ENCODE measurements at places on chromosomes 16 and 17.

DNA sequence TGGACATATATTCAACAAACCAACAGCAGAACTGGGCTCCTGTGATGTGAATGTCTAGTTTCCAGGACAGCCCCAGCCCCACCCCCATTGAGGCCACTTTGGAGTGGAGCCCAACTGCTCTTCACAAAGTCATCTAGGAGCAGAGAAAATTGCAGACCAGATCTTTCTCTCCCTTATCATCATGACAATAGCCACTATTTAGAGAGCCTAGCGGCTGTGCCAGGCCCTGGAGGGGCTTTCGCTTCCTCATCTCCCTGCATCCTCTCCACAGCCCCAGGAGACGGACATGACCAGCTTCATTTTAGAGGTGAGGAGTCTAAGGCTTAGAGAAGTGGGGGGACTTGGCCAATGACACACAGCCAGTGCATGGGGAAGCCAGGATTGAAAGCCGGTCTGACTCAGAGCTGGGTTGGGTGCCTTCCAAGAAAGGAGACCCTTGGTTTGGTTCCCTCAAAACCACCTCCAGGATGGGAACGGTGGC lies 1.4 kb downstream of the PRSS8 start:
- DNase-seq, result peak; percentile 72

DNA sequence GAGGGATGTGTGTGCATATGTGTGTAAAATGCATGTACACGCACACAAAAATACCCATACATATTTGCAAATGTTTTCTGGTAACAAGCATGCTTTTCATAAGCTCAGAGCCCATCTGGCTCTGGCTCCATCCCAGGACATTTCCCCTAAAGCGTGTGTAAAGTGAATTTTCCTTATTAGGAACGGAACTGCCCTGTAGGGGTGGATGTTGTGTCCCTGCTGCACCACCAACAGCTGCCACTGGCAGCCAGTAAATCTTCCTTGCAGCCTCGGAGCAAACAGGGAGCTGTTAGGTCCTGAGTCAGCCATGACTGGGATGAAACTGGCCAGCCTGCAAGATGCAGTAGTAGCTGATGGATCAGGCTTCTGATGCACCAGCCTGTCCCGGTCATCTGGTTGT lies 393.5 kb downstream of the UTP18 start:
- peak; percentile 16 for DNase-seq

- no peak for DNase-seq
Observed at GRCh38 chr16:87974178-87974577, 22.9 kb downstream of the BANP start.

- peak; percentile 55 for DNase-seq
Observed at GRCh38 chr17:14926526-14927122, 338.5 kb downstream of the PMP22 start.

DNA sequence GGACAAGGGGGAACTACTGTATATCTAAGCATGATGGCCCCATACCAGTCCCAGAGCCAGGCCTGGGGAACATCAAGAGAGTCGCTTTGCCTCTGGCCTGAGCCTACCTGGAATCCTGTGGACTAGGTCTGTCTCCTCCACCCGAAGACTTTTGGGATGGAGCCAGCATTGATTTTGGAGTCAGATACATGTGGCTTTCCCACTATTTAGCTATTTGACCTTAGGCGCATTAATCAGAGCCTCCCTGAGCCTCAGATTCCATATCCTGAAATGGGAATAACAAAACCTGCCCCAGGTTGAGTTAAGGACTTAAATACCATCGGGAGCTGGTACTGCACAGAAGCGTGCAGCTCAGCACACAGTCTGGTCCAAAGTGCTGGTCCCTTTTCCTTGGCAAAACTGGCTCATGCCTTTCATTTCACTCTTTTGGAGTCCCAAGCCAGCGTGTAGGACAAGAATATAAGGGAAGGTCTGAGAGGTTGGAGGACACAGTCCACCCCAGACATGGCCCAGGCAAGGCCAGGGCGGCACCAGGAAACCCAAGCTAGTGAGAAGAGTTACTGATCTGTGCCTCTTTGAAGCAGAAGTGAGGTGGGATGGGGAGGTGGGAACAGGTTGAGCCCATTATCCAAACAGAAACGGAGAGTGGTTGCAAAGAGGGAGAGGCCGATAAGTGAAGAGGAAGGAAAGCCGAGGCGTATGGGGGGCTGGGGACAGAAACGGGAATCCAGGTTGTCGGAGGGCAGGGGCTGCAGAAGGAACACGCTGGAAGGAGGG lies 986 bp downstream of the FA2H start:
- DNase-seq, result no peak

DNA sequence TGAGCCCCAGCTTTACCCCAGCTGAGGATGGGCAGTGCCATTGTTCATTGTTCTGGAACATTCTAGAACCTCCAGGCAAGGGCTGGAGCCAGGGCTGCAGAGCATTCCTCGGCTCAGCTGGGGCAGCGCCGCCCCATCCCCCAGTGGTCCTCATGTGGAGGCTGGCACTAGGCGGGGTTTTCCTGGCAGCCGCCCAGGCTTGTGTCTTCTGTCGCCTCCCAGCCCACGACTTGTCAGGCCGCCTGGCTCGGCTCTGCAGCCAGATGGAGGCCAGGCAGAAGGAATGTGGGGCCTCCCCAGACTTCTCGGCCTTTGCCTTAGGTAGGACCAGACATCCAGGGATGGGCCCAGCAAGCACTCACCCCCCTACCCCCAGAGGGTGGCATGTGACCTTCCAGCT lies at the start of gene TMEM95:
Gene TMEM95 (plus strand): TSS at position 104 of the 400 bp plus-strand sequence. CDS start 49 bp downstream, at position 153.
- DNase-seq, result peak; percentile 35

DNA sequence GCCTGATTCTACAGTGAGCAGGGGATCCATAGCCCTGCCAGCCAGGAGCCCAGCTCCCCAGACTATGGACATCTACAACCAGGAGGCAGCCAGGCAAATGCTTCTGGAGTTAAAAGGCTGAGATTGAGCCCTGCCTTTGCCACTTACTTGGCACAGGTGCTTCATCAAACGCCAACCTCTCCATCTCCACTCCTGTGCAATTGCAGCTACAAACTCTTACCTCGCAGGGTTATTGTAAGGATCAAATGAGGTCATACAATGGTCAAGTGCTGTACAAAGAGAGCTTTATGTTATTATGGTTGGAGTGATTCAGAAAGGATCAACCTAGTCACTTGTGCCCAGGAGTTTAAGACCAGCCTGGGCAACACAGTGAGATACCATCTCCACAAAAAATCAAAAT lies 9.8 kb upstream of the MYO18A start:
- DNase-seq, result no peak

DNA sequence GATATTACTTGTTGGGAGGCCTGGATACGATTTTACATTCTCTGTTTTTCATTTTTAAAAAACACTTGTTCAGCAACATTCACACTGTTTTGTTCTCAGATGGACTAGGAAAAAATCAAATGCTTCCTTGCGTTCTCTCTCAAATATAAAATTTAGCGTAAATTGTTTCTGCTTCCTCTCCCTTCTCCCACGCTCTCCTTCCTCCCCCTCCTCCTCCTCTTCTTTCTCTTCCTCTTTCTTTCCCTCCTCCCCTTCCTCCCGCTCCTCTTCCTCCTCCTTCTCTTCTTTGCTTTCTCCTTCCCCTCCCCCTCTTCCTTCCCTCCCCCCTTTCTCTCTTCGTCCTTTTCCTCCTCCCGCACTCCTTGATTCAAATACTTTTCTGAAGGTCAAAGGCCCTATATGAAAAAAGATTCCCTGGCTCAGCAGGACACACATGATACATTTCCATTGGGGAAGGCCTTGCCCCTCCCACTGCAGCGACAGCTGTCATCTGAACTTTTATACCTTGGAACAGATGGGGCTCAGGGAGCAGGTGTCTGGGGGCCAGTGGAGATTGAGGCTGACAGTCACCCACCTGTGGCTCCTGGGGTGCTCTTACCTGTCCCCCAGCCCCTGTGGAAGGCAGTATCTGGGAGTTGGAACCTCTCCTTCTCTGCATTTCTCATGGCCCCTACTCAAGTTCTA lies 99.4 kb upstream of the SDK2 start:
- no peak for DNase-seq

GRCh38 chr16:69922200-69922599 lies 28.9 kb upstream of the CLEC18A start:
- DNase-seq, result no peak

DNA sequence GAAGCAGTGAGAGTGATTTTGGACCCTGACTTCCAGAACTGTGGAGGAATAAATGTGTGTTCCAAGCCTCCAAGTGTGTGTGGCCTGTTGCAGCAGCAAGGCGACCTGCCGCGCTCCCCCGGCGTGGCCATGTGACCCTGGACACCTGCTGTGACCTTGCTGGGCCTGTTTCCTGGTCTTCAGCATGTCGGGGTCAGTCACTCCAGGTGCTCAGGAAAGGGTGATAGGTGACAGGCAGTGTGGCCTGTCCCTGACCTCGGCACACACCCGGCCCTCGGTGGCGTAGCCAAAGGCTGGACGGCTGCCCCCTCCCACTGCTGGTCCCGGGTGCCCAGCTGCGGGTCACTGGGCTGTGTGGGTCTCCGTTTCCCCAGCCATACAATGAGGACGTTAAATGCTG lies 31.8 kb upstream of the ZNF469 start:
- no peak for DNase-seq

GRCh38 chr17:51770027-51770759 lies 388.3 kb downstream of the CA10 start:
- peak; percentile 6 for DNase-seq

GRCh38 chr16:30601966-30602365 lies 8.2 kb downstream of the ZNF689 start:
- no peak for DNase-seq

DNA sequence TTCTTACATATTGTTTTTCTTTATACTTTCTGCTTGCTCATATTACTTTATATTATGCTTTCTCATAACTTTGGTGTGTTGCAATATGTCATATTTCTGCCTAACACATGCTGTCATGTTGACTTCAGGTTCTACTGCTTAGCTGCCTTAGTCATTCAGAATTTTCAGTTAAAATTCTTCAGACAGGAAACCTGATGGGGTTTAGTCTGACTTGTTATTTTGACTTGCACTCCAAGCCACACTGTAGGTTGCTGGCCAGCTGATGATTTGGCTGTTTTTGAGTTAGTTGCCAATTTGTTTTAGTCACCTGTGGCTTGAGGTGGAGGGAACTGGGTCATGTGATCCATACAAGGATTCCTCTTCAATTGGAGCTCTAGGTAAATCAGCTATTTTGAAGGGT lies 315.4 kb downstream of the MAP2K6 start:
- peak; percentile 90 for DNase-seq

GRCh38 chr17:35612924-35613521 lies 25.9 kb downstream of the AP2B1 start:
- peak; percentile 52 for DNase-seq

DNA sequence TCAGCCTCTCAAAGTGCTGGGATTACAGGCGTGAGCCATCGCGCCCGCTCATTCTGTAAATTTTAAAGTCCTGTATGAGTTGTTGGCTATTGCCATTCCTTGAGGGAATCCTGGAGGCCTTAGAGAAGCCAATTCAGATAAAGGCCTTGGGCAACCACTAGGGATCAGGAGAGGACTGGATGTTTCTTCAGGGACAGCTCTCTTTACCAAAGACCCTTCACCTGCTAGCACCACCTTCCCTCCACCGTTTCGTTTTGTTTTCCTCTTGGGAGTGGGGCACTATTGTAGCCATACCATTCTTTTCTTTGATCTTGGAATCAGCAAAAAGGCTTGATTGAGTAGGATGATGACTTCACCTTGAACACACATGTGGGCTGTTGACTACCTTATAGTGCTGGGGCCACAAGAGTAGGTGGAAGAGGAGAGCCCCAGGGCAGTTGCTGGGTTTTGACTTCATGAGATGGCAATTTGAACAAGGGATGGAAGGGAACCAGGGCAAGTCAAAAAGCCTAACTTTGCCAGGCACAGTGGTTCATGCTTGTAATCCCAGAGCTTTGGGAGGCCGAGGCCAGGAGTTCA lies 7.0 kb upstream of the ANKRD40CL start:
- no peak for DNase-seq

- DNase-seq, result no peak
Observed at GRCh38 chr17:3972931-3973330, 8.7 kb upstream of the ATP2A3 start.

GRCh38 chr17:34886831-34887230 lies 74.4 kb downstream of the CCT6B start:
- no peak for DNase-seq

DNA sequence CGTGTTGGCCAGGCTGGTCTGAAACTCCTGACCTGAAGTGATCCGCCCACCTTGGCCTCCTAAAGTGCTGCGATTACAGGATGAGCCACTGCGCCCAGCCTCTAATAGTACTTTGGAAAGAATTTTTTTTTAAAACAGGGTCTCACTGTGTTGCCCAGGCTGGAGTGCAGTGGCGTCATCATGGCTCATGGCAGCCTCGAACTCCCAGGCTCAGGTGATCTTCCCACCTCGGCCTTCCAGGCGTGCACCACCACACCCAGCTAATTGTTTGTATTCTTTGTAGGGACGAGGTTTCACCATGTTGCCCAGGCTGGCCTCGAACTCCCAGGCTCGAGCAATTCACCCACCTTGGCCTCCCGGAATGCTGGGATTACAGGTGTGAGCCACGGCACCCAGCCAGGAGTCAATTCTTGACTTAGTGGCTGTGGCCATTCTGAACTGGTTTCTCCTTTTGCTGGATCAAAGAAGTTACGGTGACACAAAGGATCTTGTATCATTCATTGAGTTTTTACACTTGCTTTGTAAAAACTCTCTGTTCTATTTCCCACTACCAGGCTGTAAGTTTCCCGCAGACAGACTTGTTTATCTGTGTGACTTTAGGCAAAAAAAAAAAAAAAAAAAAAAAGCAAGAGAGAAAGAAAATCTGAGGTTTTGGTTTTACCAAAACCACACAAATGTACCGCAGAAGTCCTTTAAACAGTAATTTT lies 12.7 kb upstream of the COTL1 start:
- DNase-seq, result no peak

- no peak for DNase-seq
Observed at GRCh38 chr17:1231456-1231855, 38.8 kb upstream of the BHLHA9 start.

- peak; percentile 62 for DNase-seq
Observed at GRCh38 chr17:64411999-64412771, 21.5 kb upstream of the PECAM1 start.

- DNase-seq, result peak; percentile 8
Observed at GRCh38 chr16:13708347-13709120, 211.4 kb upstream of the ERCC4 start.

DNA sequence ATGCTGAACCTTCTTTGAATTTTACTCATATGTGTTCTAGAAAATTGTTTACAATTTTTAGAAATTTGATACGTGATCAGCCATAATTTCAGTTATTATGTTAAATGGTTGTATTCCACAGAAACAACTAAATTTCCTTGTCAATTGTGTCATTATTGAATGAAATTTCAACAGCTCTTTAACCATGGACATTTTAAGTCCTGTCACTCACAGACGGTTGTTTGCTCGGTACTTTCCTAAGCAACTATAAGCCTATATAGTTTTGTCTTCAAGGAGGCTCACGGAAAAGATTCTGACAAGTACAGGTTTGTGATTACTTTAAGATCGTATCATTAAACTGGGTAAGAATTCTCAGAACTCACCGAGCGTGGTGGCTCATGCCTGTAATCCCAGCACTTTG lies 31.8 kb downstream of the SLC39A11 start:
- no peak for DNase-seq

DNA sequence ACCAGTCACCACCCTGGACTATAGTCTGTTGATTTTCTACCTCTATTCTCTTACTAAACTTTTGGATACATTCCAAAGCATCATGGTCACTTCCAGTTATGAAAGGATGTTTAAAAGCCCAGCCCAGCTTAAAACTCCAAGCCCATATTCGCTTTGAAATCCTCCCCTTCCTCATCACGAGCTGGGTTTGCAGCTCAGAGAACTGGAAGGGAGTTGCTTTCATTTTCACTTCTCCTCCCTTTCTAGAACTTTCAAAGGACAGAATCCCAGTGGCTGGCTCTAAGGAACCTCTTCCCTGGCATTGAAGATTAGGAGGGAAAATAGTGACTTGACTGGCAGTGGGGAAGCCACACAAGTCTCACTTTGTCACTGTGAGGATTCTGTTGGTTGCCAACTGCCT lies 100.1 kb upstream of the DYNLRB2 start:
- no peak for DNase-seq

GRCh38 chr16:17497648-17498047 lies 26.9 kb upstream of the XYLT1 start:
- DNase-seq, result no peak

Data from kidney tubule cell (primary cell).